ENCODE measurements at places on chromosomes 12 and 14.

DNA sequence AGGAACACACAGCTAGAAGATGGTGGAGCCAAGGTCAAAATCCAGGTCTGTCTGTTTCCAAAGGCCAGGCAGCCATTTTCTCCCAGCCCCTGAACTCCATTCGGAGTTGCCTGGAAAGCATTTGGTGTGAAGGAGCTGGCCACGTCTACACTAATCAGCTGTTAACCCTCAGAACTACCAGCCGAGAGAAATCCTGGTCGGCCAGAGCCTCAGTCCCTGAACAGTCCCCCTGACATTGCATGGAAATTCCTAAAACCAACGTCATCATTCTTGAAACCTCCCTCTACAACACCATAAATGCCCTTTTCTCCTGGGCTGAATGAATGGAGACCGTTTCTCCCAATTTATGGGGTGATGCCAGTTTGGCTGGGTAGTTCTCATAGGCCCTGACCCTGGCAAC, 245.6 kb downstream of the SLC41A2 start:
- no peak for DNase-seq

GRCh38 chr12:75814851-75815754, 216.5 kb downstream of the PHLDA1 start:
- DNase-seq = no peak

- no peak for DNase-seq
Observed at GRCh38 chr14:55537782-55538181, 42.2 kb upstream of the KTN1 start.

DNA sequence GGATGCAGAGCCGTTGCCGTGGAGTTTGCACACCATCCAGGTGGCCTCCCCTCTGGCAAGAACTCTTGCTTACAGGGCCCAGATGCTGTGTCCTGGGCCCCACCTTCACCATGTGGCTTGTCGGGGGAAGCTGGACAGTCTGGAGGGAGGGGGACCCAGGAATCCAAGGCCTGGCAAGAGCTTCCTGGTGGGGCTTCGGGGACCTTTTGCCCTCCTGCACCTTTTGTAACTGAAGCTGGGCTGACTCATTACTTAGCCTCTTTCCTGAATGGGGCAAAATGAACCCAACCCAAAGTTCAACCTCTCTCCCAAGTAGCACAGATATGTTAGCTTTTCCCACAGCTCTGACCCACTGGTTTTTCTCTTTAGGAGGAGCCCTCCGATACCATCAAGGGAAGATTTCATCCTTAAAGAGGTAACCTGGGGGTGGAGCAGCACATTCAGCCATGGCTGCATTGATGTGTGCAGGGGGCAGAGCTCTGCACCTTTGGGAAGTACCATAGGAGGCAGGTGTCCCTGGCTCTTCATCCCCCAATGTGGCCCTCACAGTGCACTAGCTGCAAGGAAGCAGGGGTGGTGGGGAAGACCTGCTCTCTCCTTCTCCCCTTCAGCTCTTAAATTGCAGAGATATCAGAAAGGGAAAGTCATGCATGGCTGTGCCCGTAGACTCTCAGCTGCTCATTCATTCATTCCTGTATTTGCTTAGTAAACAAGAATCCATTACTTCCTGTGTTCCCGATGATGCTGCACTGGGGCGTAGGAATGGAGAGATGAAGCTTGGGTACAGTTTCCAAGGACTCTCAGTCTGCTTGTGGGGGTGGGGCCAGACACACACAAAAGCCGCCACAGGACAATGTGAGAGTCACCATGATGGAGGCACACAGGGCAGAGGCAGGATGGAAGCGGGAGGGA, 13.0 kb downstream of the MVK start:
- DNase-seq = no peak

GRCh38 chr12:75322464-75322863, 7.7 kb downstream of the CAPS2 start:
- DNase-seq = no peak

- DNase-seq = no peak
Observed at GRCh38 chr14:22174412-22175277, 414.4 kb downstream of the DAD1 start.

DNA sequence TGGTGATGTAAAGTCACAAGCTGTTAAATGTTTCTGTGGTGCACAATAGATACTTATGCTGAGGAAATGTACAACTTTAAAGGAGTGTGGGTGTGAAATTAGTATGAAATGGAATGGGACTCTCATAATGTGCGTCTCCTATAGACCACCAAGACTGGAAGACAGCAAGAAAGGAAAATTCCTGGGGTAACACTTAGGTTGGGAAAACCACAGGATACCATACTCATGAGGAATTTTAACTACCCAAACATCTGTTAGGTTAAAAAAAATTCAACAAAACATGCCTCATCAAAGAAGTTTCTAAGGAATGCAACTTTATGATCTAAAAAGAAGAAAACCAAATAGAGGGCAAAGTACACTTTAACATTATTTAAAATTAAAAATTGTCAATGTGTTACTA, 113.7 kb upstream of the MYF6 start:
- no peak for DNase-seq

DNA sequence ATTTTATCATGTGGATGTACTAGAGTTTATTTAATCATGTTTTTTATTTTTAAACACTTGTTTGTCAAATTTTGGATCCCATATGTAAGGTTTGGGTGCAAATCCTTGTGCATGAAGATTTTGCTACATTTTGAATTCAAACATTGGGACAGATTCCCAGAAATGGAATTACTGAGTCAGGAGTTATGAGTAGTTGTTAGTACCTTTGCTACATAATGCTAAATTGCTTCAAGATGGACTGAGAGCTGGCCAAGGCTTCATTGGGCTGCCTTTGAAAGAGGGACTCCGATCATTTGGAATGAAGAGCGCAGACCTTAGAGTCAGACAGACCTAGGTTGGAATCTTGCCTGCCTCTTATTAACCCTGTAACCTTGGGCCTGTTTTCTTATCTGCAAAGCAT, 154.9 kb upstream of the PWP1 start:
- DNase-seq = no peak

DNA sequence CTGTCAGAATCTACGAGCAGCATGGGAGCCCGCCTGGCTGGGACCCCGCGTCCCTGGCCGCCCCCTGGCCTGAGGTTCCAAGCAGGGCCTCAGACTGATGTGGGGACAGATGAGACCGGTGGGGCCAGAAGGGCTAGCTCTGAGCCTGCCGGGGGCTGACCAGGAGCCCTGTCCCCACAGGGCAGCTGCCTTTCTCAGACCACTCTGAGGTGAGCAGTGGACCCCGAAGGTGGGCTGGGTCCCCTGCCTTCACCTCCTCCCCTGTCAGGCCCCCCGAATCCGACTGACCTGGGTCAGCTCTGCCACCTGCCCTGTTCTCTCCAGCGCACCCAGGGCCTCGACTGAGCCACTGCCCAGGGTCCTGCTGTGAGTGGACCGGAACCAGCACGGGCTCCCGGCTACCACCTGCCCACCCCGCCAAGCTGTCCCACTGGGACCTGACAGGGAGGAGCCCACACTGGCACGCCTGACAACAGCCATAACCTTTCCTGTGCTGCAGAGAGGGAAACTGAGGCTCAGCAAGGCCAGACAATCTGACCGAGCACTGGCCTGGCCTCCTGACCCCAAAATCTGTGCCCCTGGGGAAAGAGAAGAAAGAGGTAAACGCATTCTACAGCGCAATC, 29.7 kb upstream of the TMEM179 start:
- DNase-seq = no peak

DNA sequence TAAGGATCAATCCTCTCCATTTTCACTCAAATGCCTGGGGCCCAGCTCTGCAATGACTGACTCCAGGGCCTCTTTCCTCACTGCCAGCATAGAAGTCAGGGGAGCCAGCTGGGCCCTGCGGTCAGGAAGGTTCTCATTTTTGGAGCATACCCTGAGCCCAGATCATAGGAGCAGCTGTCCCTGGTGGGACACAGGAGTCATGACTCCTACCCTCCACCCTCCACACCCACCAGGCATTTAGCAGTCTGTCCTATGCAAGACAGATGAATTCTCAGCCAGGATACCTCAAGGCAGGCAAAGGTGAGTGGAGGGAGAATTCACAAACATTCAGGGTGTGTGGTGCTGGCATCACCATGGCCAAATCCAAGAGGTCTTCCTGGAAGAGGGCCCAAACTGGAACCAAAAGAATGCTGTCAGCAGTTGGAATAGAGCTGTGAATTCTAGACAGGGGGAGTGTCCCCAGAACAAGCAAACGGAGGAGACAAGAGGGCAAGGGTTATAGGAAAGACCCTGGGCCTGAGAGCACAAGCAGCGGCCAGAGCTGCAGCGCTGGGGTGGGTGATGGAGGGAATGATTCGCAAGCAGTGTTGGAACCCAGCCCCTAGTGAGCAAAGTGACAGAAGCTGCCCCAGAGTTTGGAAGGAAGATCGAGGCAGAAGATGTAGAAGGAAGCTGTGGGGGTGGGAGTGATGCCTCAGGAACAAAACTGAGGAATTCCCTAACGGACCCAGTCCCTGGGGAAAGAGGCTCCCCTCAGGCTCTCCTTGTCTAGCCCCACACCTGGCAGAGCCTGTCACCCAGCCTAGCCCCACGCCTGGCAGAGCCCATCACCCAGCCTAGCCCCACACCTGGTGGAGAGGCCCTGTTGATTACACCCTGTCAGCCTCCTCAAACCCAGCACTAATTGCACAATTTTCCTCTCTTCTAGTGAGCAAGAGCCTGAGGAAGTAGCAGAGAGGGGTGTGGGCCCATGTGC, 4.5 kb upstream of the REM2 start:
- DNase-seq = no peak

DNA sequence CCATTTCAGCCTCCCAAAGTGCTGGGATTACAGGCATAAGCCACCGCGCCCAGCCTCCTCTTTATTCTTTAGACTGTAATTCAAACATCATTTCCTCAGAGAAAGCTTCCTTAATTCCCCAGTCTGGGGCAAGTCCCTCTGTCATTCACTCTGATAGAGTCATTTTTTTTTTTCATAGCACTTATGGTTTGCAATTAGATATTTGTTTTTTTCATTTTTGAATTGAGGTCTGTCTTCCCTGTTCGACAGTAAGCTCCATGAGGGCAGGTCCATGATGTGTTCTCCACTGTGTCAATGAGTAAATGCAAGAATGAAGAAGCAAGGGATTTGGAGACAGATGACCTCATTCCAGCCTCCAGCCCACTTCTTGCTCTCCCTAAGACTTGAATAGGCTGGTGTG, 12.1 kb downstream of the ASIC1 start:
- DNase-seq = no peak
